ENCODE measurements at places on chromosomes 5 and 9.

GRCh38 chr9:129143031-129143927 lies 32.1 kb downstream of the PTPA start:
- DNase-seq, result peak; percentile 92

DNA sequence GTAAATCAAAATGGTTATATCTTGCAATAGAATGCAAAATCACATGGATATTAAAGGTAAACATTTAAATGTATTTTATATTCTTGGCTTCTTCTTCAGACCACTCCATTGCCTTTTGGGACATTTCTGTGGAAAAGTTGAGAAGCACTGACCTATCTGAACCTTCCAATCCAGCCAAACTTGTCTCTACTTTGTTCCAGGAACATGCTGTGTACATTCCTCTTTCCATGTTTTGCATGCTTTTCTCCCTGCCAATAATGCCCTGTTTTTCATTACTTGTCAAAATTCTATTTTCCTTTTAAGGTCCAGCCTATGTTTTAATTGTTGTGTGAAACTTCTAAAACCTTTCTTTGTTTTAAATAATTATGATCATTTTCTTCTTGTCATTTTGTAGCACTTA lies 28.3 kb downstream of the JAK2 start:
- no peak for DNase-seq

DNA sequence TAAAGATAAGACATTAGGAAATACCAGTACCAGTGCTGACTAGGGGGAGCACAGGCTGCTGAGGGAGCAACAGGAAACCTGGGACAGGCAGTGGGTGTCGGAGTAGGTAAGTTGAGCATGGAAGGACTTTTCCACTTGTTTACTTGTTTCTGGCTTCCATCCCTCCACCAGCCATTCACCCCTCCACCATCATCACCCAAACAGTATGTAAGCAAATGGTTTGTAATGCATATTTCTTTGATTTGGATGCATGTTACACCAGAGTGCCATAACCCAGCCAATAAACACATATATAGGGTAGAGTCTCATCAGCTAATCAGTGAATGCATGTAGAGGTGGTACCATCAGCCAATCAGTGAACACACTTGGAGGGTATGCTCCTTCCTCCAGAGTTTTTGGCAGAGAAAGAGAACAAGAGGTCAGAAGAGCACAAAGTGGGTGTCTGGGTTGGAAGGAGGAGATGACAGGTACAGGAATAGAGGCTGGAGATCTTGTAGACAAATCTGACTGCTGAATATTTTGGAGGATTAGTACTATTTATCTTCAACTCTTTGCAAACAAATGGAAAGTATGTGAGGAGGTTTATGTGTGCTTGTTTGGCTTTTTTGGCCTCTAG lies 37.7 kb upstream of the PDE8B start:
- DNase-seq, result no peak

GRCh38 chr9:4258320-4259090 lies 41.4 kb downstream of the GLIS3 start:
- peak; percentile 49 for DNase-seq

DNA sequence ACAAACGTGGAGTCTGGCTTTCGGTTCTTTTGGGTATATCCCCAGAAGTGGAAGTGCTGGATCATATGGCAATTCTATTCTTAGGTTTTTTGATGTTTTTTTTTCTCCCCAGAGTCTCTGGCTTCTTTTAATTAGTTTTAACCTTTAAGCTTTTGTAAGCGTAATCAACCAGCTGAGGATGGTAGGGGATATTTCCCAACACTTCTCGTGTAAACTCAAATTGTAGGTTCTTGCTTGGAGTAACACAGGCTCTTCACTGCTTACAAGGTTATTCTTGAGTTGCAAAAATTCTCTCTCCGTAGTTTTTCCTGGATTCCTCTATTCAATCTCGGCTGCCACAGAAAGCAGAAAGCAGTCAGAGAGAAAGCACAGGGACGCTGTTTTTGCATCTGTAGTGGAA lies 11.9 kb downstream of the LAMC3 start:
- DNase-seq, result no peak

DNA sequence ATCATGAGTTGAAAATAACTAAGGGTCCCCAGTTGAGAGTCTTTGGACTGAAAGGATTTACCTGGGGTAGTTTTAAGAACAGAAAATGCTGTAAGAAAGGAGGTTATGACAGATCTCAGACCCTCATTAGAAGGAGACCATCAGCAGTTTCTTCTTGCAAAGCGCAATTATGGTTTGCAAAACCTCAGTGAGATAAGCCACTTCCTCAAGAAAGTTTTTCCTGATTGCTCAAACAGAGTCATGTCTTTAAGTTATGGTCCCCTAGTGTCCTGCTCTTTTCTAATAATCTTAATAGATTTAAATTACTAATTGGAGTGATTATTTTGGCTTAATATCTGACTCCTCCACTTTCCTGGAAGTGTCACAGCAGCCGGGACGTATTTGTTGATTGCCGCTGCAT lies 293.2 kb upstream of the KLF4 start:
- DNase-seq, result no peak

- DNase-seq, result no peak
Observed at GRCh38 chr9:89622933-89623861, 18.4 kb downstream of the GADD45G start.

DNA sequence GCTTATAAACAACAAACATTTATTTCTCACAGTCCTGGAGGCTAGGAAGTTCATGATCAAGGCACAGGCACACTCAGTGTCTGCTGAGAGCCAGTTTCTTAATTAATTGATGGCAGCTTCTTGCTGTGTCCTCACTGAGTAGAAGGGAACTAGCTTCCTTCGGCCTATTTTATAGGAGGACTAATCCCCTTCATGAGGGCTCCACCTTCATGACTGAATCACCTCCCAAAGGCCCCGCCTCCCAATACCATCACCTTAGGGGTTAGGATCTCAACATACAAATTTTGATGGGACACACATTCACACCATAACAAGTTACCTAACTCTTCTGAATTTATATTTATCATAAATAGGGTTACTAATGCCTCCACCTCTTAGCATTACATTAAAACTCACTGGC lies 129.8 kb downstream of the GNAQ start:
- DNase-seq, result no peak

DNA sequence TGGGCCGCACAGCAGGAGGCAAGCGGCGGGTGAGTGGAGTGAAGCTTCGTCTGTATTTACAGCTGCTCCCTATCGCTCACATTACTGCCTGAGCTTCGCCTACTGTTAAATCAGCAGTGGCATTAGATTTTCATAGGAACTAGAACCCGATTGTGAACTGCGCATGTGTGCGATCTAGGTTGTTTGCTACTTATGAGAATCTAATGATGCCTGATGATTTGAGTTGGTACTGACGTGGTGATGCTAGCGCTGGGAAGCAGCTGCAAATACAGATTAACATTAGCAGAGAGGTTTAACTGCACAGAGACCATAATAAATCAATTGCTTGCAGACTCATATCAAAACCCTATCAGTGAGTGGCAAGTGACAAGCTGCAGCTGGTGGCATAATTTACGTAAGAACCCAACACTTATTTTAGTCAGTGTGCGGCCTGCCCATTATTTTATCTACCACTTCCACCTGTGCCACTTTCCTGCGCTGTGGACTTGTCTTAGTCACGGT lies 133.4 kb upstream of the CDH9 start:
- DNase-seq, result no peak

- no peak for DNase-seq
Observed at GRCh38 chr5:81400375-81400774, 6.4 kb upstream of the ACOT12 start.

DNA sequence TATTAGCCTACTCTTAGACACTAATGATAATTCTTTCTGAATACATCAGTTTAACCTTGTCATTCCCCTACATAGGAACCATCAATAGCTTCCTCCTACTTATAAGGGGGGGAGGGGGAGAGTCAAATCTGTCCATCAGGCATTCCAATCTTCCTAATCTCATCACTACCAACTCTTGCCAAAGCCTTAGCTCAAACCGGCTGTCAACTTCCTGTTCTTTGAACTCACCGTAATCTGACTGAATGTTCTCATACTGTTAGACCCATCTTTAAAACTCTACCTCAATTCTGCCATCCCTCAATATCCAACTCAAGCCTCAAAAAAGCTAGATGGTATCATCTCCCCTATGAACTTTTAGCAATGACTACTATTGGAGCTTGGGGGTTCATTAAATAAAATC lies 41.9 kb upstream of the RNF38 start:
- DNase-seq, result no peak

- DNase-seq, result peak; percentile 23
Observed at GRCh38 chr9:99748266-99748665, 73.4 kb upstream of the NR4A3 start.

GRCh38 chr9:133706307-133707050 lies 31.7 kb downstream of the SARDH start:
- no peak for DNase-seq

DNA sequence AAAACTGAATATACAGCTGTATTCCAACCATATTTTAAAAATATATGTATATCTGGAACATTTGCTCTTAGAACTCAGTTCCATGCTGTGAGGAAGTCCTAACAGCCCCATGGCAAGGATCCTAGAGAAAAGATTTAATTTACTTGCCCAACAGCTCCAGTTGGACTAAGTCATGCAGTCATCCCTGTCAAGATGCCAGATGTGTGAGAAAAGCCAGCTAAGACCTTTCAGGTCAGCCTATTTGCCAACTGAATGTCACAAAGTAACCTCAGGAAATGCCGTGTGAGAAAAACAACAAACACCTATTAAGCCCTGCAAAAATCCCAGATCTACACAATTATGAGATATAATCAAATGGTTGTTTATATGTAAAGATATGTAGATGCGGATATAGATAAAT lies 416.3 kb downstream of the NR2F1-AS1 start:
- peak; percentile 72 for DNase-seq

DNA sequence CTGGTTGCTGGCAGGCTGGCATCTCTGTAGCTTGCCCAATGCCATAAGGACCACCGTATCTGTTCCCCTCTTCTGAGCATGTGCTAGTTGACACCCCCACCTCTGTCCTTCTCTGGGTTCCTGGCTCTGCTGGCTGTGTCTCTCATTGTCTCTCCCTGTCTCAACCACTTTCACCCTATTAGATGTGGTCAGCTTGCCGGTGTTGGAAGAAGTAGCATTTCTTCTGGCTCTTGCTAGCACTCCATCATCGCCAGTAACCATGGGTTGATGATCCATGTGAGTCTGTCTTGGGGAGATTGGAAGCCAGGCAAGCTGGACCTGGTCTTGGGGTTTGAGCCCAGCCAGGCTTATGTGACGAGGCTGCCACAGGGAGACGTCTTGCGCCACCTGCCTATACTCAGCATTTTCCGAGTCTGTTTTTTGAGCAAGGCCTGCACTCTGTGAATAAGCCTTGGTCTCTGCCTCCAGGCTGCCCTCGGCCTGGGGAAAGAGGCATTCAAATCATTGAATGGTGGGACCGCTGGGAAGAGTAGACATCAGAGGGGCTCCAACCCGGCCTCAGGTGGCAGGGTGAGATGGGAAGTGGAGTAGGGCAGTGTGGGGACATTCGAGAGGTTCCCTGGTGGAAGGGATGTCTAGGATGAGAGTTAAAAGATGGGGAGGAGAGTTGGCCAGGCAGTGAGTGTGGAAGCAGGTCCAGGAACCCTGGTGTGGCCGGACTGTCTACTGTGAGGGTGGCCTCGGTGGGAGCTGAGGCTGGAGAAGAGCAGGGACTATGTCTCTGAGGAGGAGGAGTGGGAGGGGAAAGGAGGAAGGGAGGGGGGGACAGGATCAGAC lies 74.3 kb downstream of the ZNF618 start:
- no peak for DNase-seq

DNA sequence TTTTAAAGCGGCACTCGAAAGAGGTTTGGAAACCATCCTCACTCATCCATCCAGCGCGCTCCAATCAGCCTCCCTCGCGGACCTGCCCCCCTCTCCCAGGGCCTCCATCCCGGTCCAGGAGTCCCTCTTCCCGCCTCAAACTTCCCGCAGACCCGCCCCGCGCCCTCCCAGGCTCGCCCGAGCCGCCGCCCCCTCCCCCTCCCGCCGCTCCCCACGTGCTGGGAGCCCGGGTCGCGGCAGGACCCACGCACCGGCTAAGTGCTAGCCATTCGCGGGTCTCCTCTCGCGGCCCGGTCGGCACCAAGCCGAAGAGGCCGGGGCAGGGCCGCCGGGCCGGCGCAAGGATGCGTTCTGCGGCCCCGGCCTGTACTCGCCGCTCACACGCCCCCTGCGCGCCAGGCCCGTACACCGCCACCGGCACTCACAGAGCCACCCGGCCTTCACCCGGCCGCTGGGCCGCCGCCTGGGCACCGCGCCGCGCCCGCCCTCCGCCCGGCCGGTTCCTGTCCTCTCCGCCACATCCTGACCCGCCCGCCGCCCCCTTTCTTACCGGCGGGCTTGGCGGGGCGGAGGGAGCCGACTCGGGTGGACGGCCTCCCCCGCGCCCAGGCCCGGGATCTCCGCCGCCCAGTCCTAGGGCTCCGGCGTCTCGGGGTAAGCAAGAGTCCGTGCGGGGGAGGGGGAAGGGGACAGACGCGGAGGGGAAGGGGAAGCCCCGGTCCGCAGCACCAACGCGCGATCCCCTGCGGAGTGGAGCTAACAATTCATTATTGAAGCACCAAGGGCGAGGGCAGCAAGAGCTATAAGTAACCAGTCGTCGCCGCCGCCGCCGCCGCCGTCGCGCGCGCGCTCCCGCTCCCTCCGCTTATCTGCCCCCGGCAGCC lies 576 bp downstream of the CHD1 start:
- peak; percentile 58 for DNase-seq

DNA sequence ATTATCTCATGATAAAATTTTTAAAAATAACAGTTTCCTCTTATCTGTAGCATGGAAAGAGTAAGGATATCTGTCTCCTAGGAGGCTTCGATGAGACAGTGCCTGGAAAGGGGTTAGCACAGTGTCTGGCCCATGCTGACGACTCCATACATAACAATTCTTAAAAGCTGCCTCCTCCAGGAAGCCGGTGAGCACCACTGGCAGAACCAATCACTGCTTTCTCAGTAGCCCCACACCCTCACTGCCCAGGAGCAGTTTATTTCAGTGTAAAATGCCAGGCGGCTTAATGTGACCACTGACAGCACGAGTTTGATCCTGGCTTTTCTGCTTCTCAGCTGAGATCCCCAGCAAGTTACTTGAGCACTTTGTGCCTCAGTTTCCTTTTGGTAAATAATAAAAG lies 1.2 kb upstream of the NIPAL4 start:
- DNase-seq, result no peak

DNA sequence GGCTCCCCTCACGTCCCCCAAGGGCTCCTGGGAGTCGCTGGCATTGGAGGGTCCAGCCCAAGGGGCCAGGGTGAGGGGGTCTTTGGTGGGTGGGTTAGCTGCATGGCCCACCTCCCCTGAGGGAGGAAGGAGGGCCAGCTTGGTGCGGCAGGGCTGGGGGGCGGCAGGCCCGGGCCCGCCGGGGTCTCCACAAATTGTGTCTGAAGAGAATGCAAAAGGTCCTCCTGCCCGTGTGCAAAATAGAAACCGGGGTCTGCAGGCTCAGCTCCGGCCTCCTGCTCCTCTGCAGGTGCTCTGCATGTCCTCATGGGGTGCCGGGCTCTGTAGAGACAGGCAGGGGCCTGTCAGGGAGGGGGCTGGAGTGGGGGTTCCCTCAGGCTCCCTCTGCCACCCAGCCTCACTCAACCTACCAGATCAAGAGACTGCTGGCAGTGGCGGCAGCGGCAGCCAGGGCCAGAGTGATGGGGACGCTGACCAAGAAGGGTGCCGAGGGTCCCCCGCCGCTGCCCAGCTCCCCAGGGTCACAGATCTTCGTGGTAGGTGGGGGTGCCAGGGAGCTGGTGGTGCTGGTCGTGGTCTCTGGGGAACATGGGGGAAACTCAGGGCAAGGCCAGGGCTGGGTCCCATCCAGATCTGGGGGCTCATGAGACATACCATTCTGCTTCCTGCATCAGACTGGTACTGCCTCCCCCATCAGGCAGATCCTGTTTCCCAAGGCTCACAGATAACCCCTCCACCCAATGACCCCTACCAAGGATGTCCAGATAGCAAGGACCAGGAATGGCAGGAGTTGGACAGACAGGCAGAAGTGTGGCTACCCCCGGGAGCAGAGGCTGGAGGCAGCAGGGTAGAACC lies 29.2 kb upstream of the ENHO start:
- DNase-seq, result no peak

All from kidney tubule cell (primary cell).